AG09309 (cell line): ENCODE measurements at places on chromosomes 16 and 17.

DNA sequence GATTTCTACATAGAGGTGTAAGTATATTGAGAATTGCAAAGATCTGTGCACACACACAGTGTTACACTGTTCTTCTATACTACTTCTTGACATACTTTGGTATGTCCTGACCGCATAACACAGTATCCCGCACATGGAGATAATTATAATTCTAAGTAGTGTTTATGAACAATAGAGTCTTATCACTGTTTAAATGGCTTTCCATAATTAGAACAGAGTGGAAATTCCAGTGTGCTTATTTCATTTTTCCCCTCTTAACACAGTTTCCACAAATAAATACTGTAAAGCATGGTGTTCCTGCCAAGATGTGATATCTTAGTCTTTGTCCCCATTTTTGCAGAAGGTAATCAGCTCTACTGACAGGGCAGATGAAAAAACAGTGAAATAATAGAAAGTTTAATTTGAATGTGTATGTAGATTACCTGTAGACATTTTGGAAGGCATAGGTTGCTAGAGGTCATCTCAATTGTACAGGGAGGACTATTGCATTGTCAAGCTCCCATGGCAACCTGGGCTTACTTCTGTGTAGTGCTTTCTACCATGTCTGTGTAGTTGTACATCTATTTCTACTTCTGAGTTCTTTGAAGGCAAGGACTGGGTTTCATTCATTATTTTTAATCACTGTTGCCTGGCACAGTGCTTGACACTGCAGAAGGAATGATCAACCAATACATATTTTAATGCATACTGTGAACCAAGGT is 10.1 kb upstream of the KRT28 start:
- DNase-seq: no peak

- no peak for DNase-seq
Measured at GRCh38 chr17:4643676-4644075, 2.2 kb upstream of the ALOX15 start.

DNA sequence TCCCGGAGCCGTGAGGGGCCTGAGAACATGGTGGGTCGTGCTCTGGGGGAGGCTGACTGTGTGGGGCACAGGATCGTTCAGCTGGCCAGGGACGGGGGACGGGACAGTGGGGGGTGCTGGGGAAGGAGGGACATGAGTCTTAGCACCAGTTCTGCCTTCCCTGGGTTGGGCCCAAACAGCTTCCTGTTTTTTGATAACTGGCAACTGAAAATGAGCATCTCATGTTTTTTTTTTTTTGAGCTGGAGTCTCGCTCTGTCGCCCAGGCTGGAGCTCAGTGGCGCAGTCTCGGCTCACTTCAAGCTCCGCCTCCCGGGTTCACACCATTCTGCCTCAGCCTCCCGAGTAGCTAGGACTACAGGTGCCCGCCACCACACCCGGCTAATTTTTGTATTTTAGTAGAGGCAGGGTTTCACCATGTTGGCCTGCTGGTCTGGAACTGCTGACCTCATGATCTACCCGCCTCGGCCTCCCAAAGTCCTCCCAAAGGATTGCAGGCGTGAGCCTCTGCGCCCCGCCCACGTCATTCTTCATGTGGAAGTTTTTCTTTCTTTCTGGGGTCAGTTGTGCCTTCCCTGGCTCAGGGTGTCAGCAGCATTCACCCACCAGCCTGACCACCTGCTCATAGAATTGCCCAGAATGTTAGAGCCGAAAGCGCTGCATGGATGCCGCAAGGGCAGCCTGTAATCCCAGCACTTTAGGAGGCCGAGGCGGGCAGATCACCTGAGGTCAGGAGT is 6.4 kb downstream of the ASPSCR1 start:
- DNase-seq: no peak

GRCh38 chr17:59186850-59187249 is 23.0 kb upstream of the SMG8 start:
- no peak for DNase-seq

GRCh38 chr17:20216154-20216815 is 207.1 kb downstream of the SPECC1 start:
- DNase-seq: no peak

- no peak for DNase-seq
Measured at GRCh38 chr17:36185416-36185815, 9.0 kb upstream of the TBC1D3B start.

GRCh38 chr17:68704871-68705713 is 103.9 kb upstream of the FAM20A start:
- peak; percentile 94 for DNase-seq

DNA sequence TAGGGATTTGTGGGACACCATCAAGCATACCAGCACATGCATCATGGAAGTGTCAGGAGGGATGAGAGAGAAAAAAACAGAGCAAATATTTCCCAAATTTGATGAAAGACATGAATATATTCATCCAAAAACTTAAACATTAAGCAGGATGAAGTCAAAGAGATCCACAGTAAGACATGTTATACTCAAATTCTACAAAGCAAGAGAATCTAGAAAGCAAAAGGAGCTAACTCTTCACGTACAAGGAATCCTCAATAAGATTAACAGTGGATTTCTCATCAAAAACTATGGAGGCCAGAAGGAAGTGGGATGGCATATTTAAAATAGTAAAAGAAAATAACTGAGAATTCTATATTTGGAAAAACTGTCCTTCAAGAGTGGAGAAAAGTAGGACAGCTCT is 374.8 kb downstream of the ZFHX3 start:
- no peak for DNase-seq

GRCh38 chr17:50090971-50091917 is 3.9 kb upstream of the PDK2 start:
- DNase-seq: no peak

GRCh38 chr16:53212893-53213223 is 158.1 kb downstream of the CHD9 start:
- DNase-seq: no peak

- no peak for DNase-seq
Measured at GRCh38 chr17:28579526-28579925, 2.8 kb upstream of the ALDOC start.

DNA sequence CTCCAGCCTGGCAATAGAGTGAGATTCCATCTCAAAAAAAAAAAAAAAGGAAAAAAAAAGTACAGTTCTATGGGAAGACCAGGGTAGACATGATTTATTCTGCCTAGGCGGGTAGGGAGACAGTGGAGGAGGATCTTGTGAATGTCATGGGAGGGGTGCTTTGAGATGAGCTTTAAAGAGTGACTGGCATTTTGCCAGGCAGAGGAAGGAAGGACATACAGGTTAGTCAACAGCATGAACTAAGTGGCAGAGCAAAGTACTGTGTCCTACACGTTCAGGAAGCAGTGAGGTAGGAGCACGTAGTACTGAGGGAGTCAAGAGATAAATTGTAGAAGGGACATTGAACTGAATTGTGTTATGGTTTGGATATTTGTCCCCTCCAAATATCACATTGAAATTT is 451.5 kb downstream of the TOX3 start:
- DNase-seq: no peak

GRCh38 chr16:4172070-4172469 is 55.8 kb upstream of the ADCY9 start:
- no peak for DNase-seq

GRCh38 chr17:22221344-22221743 is 529.0 kb downstream of the KCNJ18 start:
- DNase-seq: no peak

DNA sequence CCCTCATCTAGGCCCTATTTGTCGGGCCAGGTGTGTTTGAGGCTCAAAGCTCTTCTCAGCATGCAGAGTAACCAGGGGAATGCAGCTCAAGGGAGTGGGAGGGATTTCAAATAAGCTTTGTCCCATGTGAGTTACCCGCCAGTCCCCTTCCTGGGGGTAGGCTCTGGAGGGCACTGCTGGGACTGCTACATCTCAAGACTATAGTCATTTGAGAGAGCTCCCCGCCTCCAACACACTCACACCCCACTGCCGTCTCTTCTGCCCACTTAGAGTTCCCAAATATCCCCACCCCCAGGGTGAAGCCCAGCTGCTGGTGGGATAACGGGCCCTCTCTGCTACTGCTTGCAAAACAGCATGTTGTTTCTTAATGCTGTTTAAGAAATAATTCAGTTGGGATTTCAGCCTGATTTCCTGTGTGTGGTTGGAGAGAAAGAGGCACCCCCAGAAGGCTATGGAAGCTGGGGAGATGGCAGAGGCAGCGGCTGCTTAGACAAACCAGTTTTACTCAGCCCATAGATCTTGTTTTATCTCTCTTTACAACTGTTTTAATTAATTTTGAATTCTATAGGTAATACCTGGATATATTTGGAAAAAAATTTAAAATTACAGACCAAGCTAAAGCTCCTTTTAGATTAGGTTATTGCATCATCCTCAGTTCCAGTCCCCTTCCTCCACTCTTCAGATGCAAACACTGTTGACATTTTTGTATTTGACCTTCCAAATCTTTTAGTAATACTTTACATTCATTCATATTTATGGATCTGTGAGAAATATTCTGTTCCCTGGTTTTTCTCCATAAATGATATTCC is 4.1 kb upstream of the MPO start:
- no peak for DNase-seq

DNA sequence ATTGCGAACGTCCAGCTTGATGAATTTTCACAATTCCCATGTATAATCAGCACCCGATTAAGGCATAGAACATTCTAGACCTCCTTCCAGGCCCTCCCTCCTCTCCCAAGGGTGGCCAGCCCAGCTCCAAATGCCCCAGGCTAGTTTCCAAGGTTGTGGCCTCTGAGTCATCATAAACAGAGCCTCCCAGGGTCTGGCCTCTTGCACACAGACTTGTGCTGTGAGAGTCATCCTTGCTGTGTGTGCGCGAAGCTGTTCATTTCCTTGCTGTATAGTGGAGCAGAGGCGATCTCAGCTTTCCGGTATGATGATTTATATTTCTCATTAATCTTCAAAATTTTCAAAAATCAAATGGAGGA is 20.5 kb upstream of the JPH3 start:
- peak; percentile 91 for DNase-seq

DNA sequence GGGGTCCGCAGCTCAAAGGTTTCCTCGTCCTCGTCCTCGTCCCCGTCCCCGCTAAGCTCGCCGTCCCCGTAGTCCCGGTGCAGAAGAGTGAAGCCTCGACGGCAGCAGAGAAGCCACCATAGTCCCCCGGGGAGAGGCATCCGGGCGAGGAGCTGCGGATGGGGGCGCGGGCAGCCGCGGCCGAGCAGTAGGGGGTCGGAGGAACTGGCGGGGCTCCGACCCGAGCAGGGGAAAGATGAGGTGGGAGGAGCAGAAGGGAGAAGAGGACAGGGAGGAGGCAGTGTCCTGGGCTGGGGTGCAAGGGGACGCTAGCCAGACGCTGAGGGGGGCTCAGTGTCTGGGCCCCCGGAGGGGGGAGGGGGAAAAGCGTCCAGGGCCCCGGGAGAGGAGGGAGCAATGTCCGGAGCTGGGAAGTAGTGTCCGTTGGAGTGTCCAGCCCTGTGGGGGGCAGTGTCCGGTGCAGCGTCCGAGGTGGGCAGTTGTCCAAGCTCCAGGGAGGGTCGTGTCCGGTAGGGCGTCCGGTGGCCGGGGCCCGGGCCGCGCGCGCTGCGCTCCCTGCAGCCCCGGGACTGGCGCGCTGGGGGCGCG is at the start of gene PLEKHH3:
PLEKHH3 (minus strand) TSS at position 571 of the 588 bp plus-strand sequence; CDS start at position 140, 431 bp downstream.
- DNase-seq: no peak

GRCh38 chr16:23016368-23016767 is 132.9 kb downstream of the USP31 start:
- no peak for DNase-seq
